Lower lobe of right lung (tissue), 2 donors: ENCODE measurements at places on chromosomes 7 and 10. TPM values are rescaled to one million over a fixed set of nuclear protein-coding genes. Genes with fewer than 3 reads are reported as not detected.

- DNase-seq = no peak
These were observed 29.6 kb upstream of the SUN1 start for GRCh38 chr7:802500-803242.

GRCh38 chr10:59580026-59580863 is 129.4 kb downstream of the SLC16A9 start:
- no peak for DNase-seq

DNA sequence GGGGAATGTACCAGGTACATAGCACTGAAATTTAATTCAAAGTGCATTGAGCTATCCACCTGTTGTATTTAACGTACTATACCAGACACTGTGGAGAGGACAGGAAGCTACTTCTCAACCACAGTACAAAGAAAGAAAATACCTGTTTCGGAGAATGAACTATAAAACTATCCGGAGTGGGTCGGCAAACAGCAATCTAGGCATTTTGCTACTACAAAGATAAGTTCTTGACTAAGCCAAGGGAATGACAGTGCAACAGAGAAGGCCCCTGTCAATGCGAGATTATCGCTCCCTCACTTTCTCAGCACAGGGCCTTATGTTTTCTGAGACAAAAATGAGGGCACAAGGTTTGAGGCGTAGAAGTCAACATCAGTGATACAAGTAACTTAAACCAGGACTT is 27.4 kb downstream of the SFMBT2 start:
- DNase-seq = no peak

DNA sequence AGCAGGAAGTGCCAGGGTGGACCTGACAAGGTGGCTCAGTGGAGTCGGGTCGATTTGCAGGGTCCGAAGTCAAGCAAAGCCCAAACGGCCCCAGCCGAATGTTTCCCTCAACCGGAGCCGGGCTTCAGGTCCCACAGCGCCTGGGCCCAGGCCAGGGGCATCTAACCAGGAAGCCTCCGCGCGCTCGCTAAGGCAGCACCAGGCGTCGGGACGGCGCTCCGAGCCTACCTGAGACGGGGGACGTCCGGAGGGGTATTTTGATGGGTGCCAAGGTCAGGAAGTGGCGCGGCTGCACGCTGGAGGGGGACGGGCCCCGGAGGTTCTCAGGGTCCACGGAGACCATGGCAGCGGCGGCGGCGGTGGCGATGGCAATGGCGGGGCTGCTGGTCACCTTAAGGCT is 51.5 kb downstream of the TCERG1L start:
- peak; percentile 39 for DNase-seq

GRCh38 chr7:98286701-98287485 is 5.4 kb downstream of the BRI3 start:
- no peak for DNase-seq

DNA sequence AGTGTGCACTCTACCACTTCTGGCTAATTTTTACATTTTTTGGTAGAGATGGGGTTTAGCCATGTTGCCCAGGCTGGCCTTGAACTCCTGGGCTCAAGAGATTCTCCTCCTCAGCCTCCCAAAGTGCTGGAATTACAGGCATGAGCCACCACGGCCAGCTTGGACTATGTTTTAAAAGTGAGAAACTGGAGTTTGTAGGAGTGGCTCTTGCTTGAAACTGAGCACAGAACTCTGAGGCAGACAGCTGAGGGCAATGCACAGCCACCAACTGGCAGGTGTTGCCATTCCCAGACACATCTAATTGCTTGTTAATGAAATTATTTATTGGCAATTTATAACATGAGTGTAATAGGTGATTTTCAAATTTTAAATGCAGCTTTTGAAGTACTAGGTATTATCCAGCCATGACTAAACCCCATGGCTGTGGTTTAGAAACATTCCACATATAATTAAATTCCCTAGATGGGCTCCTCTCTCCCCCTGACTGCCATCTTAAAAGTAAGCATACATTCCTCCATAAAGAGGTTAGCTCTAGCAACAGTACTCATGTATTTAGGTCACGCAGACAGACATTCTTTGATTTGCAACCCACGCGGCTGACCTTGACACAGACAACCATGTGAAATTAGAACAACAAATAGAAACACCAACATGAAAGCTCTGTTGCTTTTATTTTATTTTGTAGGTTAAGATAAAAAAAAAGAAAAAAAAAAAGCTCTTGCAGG is 19.8 kb downstream of the PANK1 start:
- no peak for DNase-seq

DNA sequence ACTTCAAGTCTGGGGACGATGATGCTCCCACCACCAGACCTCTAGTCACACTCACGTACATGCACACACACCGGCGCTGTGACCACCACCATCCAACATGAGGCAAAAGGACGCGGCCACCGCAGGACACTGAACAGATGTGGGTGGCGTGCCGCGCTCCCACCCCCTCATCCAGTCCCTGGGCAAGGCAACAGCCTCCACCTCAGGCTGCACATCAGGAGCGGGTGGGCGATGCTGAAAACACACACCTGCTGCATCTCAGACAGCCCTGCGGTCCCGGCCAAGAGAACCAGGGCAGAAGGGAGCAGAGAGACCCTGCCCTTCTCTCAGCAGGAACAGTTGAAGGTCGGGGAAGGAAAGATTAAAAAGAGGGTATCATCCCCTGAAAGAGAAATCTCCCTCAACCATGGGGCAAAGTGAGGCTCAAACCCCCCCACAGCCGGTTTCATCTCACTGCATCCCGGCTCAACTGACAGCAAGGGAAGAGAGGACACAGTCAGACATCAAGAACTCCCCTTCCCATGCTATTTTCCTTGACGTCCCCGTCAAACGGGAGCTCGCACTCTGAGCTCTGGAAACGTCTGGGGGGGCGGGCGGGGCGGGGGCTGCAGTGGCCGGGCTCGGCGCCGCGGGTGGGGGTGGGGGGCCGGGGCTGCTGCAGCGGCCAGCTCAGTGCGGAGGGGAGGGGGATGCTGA is 1.1 kb downstream of the CAMK2G start:
- DNase-seq = no peak

DNA sequence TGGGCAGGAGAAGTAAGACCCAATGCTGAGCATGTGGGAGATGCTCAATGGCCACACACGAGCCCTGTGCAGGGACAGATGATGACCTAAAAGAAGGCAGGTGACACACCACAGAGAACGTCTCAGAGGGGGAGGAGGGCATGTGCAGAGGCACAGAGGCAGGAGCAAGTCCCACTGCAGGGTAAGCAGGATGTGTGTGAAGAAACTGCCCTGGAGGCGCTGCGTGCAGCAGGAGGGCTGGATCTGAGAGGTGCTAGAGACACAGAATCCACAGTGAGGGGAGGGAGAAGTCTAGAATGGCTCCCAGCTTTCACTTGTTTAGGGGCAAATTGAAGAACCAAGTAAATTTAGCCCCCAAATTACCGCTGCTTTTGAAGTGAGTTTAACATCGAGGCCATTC is 14.9 kb downstream of the DYDC2 start:
- no peak for DNase-seq

DNA sequence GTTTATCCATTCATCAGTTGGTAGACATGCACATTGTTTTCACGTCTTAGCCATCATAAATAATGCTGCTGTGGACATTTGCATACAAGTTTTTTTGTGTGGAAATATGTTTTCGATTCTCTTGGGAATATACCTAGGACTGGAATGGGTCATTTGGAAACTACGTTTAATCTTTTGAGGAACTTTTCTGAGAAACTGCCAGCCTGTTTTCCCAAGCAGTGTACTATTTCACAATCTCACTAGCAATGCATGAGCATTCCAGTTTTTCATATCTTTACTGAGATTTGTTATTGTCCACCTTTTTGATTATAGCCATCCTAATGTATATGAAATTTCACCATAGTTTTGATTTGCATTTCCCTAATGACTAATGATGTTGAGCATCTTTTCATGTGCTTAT is 95.7 kb upstream of the JAZF1 start:
- no peak for DNase-seq

DNA sequence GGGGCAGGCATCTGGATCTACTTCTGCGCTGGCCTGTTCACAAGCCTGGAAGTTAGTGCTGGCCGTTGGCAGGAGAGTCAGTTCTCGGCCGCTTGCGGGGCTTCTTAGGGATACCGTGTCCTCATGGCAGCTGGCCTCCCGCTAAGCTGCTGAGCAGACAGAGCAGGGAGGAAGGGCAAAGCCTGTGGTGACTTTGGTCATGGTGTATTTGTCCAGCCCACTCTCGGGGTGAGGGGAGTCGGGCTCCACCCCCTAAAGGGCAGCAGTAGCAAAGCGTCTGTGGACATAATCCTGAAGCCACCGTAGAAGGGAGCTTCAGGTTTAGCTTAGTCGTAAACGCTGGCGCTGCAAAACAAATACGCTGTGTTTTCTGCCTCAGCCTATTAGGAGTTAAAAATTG is 12.2 kb downstream of the UBE3C start:
- DNase-seq = no peak

- peak; percentile 85 for DNase-seq
These were observed 56.2 kb upstream of the TM9SF3 start for GRCh38 chr10:96642973-96643372.

- no peak for DNase-seq
These were observed 48.5 kb downstream of the MYL10 start for GRCh38 chr7:101580596-101580995.

GRCh38 chr10:5809527-5810154 is 3.6 kb downstream of the GDI2 start:
- DNase-seq = no peak

DNA sequence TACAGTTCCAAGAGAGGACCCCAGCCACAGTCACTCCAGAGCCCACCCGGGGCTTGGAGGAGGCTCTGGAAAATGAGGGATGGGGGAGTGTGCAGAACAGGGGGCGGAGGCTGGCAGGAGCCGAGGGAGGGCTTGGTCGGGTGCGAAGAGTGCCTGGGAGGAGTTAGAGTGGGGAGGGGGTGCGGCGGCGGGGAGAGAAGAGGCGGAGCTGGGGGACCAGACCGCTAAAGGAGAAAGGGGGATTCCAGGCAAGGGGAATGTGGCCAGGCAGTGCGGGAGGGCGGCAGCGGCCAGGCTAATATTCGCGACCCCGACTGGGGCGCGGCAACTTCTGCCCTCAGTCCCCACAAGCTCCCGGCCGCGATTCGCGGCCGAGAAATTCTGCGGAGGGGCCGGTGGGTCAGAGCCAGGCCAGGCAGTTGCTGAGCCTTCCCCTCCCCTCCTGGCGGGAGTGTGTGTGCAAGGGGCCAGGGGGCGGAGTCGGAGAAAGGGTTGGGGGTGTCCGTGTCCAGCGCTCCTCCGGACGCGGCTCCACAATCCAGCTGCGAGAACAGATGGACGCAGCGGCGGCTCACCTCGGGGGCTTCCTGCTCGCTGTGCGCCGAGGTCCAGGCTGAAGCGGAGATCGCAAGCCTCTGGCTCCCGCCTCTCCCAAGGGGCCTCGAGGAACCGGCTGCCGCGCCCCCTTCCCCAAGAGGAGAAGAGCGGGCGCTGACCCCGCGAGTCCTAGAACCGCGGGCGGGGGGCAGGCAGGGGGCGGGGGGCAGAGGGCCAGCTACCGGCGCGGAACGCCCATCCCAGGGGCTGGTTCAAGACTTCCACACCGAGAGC is 612 bp upstream of the SLC18A3 start:
- no peak for DNase-seq

- DNase-seq = no peak
These were observed 75.5 kb downstream of the HTR5A start for GRCh38 chr7:155145477-155146255.

DNA sequence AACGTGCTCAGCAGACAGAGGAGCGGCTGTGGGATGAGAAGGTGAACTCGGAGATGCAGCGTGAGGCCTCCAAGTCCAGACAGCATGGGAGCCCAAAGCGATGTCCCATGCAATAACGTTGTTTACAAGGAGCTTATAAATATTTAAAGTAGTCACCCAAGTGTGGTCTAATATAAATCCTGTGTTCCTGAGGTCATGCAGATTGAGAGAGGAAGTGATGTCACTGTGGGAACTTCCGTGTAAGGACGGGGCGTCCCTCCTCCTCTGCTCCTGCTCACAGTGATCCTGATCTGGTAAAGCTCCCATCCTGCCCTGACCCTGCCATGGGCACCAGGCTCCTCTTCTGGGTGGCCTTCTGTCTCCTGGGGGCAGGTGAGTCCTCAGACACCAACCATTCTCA is 94.7 kb upstream of the PRSS58 start:
- DNase-seq = no peak

DNA sequence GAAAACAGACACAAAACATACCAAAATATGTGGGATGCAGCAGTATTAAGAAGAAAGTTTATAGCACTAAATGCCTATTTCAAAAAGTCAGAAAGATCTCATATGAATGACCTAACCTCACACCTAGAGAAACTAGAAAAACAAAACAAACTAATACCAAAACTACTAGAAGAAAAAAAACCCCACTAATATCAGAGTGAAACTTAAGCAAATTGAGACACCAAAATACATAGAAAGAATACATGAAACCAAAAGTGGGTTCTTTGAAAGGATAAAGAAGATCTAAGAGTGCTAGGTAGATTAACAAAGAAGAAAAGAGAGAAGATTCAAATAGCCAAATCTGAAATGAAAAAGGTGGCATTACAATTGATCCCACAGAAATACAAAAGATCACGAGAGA is 494.1 kb downstream of the SH2D4B start:
- DNase-seq = no peak

- DNase-seq = no peak
These were observed 101.0 kb downstream of the SVIL start for GRCh38 chr10:29533696-29534285.

GRCh38 chr10:121601458-121601857 is 3.2 kb upstream of the FGFR2 start:
- no peak for DNase-seq

BAMBI gene
- total RNA-seq = 7.9 TPM

HMX2 gene
- not detected for total RNA-seq

FMC1 gene
- total RNA-seq = 10.8 TPM

VAX1 gene
- not detected for total RNA-seq

ICA1 gene
- 19.5 TPM for total RNA-seq

ZPBP gene
- total RNA-seq = not detected

TNS3 gene
- 174 TPM for total RNA-seq

TEX47 gene
- not detected for total RNA-seq
